ENCODE measurements at places on chromosomes 13 and 19.

DNA sequence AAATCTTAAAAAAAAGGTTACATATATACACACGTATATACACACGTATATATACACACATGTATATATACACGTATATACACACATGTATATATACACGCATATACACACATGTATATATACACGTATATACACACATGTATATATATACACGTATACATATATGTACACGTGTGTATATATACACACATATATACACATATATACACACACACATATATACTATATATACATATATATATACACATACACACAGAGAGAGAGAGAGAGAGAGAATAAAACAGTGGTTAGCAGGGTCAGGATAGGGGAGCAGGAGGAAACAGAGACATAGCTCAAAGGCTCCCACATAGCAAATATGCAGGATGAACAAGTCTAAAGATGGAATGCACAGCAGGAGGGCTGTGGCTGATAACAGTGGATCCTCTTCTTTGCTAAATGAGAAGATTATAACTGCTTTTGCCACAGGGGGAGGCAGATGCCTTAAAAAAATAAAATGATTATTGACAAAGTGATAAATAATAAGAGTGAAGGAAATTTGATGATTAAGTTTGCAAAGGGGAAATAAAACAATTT is 714.5 kb downstream of the UQCRFS1 start:
- DNase-seq = no peak

DNA sequence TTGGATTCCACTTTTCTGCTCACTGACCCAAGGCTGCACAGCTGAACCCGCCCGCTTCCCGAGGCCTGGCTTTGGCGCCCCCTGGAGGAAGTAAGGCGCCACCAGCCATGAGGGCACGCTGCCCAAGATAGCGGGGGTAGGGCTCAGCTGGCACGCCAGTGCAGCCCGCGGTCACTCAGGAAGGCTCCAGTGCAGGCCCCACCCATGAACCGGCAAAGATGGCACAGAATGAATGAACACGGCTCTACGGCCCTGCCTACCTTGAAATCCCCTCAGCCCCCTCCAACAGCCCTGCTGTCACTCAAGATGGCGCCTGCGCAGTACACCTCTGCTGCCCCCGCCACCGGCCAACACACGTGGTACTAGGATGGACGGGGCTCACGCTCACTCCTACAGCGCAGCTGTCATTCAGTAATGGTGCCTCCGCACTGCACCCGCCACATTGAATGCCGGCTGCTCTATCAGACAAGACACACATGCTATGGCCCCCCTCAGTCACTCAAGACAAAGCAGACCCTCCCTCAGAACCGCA is 3.0 kb downstream of the PEG3 start:
- no peak for DNase-seq

GRCh38 chr13:113245849-113246796 is 36.7 kb downstream of the CUL4A start:
- no peak for DNase-seq

GRCh38 chr13:25742220-25742619 is 309.6 kb downstream of the SHISA2 start:
- DNase-seq = no peak

GRCh38 chr19:41735071-41735600 is 20.2 kb upstream of the CEACAM6 start:
- DNase-seq = no peak

GRCh38 chr13:114039471-114040141 is 65.7 kb upstream of the C13orf46 start:
- no peak for DNase-seq

GRCh38 chr13:80844164-80844563 is 503.2 kb upstream of the SPRY2 start:
- DNase-seq = no peak

DNA sequence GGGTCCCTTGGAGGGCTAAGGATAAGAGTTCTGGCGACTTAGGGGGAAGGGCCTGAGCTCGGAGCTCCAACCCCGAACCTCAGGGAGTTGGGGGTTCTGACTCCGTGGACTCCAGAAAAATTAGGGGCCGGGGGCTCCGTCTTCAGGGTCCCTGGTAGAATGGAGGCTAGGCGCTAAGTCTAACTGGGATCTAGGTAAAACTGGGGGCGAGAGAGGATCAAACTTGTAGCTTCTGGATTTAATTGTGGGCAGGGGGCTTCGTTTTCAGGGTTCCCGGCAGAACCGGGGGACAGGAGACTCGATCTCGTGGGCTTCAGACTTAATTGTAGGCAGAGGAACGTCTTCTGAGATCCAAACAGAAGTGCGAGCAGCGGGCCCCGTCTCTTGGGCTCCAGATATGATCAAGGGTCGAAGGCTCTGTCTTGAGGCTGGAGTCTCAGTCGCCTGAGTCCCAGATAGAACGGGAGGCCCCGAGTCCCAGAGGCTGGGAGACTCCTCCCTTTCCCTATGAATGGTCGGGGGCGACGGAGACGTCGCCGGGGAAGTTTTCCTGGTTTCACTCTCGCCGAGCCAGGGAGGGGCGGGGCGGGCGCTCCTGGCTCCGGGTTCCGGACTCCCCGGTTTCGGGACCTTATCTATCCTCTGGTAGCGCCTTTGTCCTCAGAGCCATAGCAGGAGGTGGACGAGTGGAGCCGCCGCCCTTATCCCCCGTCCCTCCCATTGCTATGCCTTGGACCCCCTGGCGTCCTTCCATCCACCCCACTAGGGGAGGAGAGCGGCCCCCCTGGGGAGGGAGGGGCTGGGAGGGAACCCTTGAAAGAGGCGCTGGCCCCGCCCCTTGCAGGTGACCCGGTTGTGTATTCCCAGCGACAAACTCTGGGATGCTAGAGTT is 1.3 kb downstream of the NECTIN2 start:
- no peak for DNase-seq

- no peak for DNase-seq
Observed at GRCh38 chr13:33079960-33080359, 63.7 kb downstream of the KL start.

DNA sequence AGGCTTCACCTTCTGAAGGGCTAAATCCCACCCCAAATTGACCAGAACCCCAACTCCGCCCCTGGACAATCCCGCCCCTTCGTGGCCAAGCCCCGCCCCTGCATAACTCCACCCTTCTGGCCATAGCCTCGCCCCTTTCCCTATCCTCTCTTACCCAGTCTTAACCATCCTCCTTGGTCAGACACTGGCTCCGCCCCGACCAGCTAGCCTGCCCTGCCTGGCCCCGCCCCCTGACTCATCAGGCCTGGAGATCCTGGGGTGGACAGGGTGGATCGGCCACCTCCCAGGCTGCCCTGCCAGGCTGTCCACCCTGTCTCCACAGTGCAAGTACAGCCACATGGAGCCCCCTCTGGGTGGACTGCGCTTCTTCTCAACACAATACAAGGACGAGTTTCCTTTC is 8.0 kb upstream of the ZNF358 start:
- no peak for DNase-seq

DNA sequence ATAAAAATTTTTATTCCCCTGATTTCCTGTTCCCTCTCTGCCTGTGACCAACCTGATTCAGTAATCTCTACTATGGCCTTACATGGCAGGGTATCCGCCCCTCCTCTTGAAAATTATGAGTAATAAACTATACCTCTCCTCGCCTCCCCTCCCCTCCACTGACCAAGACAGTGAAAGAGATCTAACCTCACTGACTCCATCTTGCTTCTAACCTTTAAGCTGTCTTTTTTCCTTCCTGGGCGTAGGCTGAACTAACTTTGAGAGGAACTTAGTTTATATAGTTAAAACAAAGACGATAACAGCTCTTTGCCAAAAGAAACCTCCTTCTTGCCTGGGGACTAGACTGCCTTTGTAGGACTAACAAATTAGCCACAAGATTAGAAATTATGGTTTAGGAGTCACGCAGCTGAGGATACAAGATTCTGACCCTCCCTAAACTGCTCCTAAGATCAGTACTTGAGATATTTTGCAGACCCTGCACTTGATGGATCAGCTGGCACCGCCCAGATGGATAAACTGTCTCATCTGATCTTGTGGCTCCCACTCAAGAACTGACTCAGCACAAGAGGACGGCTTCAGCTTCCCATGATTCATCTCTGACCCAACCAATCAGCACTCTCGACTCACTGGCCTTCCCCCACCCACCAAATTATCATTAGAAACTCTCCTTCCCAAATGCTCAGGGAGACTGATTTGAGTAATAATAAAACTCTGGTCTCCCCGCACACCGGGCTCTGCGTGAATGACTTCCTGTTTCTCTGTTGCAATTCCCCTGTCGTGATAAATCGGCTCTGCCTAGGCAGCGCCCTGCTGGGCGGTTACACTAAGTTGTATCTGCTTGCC is 187.1 kb downstream of the TDRD3 start:
- DNase-seq = no peak

- no peak for DNase-seq
Observed at GRCh38 chr13:108121406-108121805, 93.9 kb downstream of the LIG4 start.

GRCh38 chr19:5179256-5179655 is 161.4 kb downstream of the PTPRS start:
- no peak for DNase-seq

- DNase-seq = no peak
Observed at GRCh38 chr19:28961772-28962500, 251.0 kb downstream of the UQCRFS1 start.

DNA sequence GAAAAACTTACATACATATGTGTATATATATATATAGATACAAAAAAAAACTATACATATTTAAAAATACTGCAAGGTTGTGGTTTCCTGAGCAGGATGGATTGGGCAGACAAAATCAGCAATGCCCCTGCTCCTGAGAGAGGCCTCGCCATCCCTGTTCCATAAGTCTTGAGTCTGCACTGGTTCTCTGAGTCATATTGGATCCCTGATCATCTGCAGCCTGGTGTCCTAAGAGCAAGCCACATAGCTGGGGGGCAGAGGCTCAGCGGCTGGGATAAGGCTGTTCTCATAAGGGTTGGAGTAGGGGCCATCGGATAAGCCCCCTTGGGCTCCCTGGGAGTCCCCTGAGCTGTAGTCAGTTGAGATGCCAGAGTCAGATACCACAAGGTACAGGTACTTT is 3.3 kb downstream of the SWSAP1 start:
- DNase-seq = no peak

DNA sequence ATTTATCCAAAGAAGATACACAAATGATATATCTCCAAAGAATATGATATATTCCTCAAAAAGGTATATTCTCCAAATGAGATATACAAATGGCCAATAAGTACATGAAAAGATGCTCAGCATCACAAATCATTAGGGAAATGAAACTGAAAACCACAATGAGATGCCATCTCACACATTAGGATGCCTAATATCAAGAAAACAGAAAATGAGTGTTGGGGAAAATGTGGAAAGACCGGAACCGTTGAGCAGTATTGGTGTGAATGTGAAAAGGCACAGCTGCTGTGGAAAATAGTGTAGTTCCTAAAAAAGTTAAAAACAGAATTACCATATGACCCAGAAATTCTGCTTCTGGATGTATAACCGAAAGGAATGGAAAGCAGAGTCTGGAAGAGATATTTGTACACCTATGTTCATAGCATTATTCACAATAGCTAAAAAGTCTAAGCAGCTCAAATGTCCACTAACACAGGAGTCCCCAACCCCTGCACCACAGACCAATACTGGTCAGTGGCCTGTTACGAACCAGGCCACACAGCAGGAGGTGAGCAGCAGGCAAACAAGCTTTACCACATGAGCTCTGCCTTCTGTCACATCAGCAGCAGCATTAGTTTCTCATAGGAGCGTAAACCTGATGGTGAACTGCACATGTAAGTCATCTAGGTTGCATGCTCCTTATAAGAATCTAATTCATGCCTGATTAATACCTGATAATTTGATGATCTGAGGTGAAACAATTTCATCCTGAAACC is 291.9 kb downstream of the PCDH20 start:
- DNase-seq = no peak

DNA sequence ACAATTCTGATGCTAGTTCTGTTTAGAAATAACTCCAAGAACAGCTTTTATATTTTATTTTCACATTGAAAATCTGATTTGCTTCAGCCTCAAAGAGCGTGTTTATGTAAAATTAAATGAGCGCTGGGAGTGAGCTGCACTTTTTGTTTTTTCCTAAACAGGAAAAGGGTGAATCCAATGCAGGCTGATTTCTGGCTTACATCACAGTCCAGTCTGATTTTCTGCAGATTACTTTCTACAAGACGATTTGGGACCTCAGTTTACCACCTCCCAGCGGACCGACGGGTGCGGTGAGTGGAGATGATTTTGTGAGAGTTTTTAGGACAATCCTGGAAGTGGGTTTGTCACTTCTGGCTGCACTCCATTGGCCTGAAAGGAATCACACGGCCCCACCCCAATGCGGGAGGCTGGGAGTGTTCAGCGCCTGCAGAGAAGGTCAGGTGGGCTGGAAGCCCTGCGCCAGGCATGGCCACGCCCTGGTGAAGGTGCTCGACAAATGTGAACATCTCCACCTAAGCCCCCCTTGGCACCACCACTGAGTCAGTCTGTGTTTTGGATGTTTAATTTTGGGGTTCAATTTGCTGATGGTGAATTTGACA is 90.1 kb downstream of the ANKRD10 start:
- DNase-seq = no peak
